ENCODE measurements at places on chromosomes 1 and 21. TPM values are rescaled to one million over a fixed set of nuclear protein-coding genes. Genes with fewer than 3 reads are reported as not detected.

IL22RA1 gene
- polyA plus RNA-seq, result not detected

OLIG2 gene
- polyA plus RNA-seq, result 164 TPM

GIPC2 gene
- polyA plus RNA-seq, result 0.41 TPM

SPRR1B gene
- polyA plus RNA-seq, result not detected

SLFNL1 gene
- 0.49 TPM for polyA plus RNA-seq

AIRE gene
- 1.1 TPM for polyA plus RNA-seq

CD1B gene
- polyA plus RNA-seq, result not detected

SCYL3 gene
- 11.7 TPM for polyA plus RNA-seq

LRRC38 gene
- 3.8 TPM for polyA plus RNA-seq

TRABD2B gene
- 3.1 TPM for polyA plus RNA-seq

KCNJ10 gene
- 81.6 TPM for polyA plus RNA-seq

B4GALT2 gene
- polyA plus RNA-seq, result 139 TPM
